ENCODE measurements at places on chromosomes 2 and 18. TPM values are rescaled to one million over a fixed set of nuclear protein-coding genes. Genes with fewer than 3 reads are reported as not detected.

UGT1A5 gene
- total RNA-seq: not detected

ERBB4 gene
- total RNA-seq: 1.4 TPM

MC5R gene
- not detected for total RNA-seq

CHRND gene
- total RNA-seq: not detected

SERPINB10 gene
- total RNA-seq: not detected

RTTN gene
- total RNA-seq: 24.1 TPM

OTOS gene
- total RNA-seq: not detected

CTLA4 gene
- not detected for total RNA-seq

NT5C1B gene
- total RNA-seq: not detected

GRCh38 chr2:154696369-154696768, 2.1 kb upstream of the KCNJ3 start:
- no peak for DNase-seq

DNA sequence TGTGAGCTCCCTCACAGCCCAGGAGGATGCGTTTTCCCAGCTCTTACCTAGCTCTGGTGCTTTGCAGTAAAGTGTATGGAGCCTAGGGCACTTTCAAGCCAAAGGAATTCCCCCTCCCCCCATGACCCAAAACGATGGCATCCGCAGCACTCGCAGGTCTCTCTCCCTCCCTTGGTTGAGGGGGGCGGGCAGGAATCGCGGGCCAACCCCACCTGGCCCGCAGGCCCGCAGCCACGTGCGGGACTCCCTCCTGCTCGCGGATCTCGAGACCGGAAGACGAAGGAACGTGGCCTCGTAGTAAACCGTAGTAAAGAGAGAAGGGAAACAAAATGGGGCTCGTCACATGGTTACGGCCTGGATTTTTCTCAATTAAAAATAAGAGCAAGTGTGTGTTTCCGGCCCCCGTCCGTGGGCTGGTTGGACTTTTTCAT, 8.5 kb downstream of the IRS1 start:
- DNase-seq: peak; percentile 91

GRCh38 chr2:157181234-157181633, 76.3 kb upstream of the GALNT5 start:
- DNase-seq: no peak

GRCh38 chr2:127321303-127321702, 27.4 kb upstream of the ERCC3 start:
- no peak for DNase-seq

DNA sequence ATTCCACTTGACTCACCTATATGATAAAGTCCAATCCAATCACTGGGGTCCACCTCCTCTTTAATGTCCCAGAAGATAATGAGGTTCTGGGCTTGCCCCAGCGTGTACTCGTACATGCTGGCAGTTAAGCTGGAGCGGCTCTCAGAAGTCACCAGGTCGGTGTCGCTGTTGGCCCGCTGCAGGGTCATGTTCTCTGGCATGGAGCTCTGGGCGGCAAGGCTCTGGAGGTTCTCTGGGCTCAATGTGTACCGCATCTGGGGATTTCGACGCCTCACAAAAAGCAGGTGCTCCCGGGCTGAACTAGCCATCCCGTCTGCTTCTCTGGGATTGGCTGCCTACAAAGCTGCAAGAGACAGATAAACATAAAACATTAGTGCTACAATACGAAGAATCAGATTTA, 206.4 kb upstream of the CCDC150 start:
- DNase-seq: no peak

- DNase-seq: peak; percentile 70
Measured at GRCh38 chr18:62523631-62524439, 1.0 kb downstream of the ZCCHC2 start.

DNA sequence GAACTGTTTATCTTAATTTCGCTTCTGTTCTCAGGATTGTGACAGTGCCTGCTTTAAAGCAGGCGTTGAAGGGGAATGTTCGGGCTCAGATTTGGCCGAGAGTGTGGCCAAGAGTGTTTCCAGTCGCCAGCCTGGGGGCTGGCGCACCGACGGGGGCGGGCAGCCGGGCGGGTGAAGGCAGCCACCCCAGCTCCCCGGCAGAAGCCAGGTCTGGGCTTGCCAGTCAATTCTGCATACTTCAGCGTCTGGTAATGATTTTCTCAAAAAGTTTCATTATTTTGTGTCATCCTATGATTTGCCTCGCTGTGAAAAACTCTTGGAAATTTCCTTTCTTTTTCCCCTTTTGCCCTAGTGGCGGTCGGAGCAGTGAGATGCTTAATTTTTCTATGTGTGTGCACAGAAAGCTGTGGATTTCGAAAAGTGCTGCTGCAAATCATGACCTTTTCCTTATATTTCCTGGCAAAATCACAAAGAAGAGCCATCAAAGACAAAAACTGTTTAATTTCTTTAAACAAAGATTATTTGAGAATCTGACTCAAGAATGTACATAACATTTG, 856 bp downstream of the FAM228A start:
- no peak for DNase-seq

- no peak for DNase-seq
Measured at GRCh38 chr2:149625671-149626070, 38.1 kb upstream of the MMADHC start.

GRCh38 chr2:191265311-191266170, 20.3 kb downstream of the MYO1B start:
- DNase-seq: no peak

DNA sequence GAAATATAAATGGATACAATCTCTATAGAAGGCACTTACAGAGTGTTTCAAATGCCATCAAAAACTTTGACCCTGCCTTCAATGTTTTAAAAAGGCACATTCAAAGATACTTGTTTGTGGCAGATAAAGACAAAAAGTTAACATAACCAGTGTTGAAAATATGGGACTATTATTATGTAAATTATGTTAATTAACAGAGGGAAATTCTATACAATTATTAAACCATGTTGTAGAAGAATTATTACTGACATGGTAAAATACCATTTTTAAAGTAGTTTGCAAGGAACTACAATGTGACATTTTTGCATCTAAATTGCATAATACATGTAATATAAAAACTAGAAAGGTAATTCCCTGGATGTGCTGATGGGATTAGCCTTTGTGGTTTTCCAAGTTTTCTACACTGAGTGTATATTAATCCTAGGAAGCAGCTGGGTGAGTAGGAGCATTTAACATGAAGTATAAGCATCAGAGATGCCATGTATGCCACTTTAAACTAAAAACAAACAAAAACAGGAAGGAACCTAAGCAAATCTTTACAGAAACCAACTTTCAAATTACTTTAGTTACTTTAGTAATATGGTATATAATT, 21.7 kb downstream of the MIB1 start:
- no peak for DNase-seq

DNA sequence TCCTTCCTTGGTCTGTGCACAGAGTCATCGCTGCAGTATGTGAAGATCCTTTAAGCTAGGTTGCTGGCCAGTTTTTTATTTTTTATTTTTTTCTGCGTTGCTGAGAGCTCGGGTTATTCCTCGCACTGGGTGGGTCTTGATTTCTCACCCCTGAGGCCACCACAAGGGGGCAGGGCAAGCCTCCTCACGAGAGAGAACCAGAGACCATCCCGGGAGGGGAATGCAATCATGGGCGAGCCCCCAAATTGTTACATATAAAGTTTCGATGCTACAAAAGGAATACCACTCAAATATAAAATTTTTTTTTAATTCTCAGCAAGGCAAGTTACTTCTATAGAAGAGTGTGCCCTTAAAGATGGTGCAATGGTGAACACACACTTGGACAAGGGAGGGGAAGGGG, 24.9 kb downstream of the HTR2B start:
- DNase-seq: peak; percentile 83

GRCh38 chr2:96821113-96821675, 5.1 kb downstream of the CNNM3 start:
- no peak for DNase-seq

- no peak for DNase-seq
Measured at GRCh38 chr2:21097331-21097730, 26.4 kb upstream of the TDRD15 start.

DNA sequence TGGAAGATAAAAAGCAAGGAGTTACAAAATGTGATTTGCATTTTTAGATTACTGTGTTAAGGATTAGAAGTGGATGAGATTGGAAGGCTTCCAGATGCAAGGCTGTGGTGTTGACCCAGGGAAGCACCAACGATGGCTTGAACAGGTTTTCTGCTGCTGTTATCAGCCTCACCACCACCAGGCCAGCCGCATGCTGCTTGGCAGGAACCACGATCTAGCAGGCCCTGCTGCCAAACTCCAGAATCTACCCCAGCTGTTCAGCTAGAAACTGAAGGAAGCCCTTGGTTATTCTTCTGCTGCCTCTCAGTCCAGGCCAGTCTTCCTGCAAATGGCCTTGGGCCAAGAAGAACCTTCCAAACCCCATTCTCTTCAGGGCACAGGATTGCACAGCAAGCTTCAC, 133.9 kb downstream of the MTCL1 start:
- no peak for DNase-seq

DNA sequence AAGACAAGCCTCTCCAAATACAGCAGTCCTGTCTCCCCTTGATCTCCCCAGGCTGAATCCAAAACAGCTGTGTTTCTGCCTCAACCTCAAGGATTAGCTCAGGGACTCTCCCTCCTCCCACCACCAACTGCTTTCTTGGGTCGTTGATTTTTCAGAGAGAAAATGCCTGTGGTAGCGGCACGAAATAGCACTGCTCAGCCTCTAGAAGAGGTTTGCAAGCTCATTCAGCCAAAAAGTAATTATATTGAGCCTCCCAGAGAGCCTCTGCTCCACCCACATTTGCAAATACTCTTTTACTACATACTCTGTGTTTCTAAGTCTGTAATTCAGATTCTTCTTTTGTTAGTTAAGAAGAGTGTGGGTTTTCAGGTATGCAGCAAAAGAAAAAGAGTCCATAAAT, 396.4 kb upstream of the TNP1 start:
- no peak for DNase-seq

DNA sequence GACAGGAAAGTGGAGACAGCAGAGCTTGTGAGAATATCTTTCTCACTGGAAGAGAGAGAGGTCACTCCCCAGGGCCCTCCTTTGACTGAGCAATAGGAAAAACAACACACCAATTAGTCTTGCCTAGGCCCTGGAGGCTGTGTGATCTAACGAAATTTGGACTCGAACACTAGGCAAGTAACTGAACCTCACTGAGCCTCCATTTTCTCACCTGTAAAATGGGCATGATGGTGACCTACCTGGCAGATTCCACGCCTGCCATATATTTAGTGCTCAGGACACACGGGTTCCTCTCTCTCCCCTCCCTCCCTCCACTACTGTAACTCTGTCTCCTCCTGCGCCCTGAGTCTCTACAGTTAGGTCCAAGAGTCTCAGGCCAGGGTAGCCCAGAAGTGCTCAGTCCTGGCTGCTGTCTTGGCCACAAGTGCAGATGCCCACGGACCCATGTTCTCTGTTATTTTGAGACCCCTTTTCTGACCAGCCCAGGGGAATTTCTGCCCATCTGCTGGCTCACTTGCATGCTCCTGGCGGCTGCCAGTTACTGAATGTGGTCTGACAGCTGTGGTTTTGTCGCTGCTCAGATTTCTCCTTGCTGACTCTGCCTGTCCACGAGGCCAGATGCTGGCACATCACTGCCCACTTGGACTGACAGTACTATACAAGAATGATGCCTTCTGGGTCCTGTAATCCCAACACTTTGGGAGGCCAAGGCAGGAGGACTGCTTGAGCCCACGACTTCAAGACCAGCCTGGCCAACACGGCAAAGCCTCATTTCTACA, 9.6 kb upstream of the GIGYF2 start:
- no peak for DNase-seq

GRCh38 chr2:148990968-148991367, 47.5 kb upstream of the LYPD6B start:
- DNase-seq: no peak

DNA sequence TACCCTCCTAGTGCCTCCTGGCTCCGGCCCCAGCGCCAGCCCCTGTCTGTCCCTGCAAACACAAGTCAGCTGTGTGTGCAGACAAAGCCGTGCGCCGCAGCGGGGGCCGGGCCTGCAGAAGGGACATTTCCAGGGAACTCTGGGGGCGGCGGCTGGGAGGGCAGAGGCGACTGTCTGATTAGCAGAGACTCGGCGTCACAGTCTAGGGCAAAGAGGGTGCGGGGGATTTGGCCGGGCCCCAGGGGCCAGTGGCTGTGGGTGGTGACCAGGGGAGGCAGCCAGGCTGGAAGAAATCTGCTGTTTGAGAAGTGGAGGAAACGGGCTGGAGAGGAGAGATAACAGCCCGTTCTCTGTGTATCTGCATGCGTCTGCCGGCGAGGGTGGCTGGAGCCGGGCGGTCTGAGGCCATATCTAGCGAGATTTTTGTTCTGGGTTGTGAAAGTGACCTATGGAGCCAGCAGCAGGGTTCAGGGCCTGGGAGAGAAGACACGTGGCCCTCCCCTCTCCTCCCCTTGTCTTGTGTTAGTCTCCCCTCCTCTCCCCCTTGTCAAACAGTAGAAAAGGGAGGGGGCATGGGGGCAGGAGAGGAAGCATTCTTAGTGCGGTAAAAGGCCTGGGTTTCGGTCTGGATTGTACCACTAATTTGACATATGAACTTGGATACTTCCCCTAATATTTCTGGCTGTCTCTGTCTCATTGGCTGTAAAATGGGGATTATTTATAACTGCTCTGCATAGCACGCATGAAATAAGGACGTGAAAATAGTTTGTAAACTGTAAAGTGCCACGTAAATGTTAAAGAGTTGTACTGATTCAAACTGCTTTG, 169.4 kb downstream of the SMAD7 start:
- peak; percentile 21 for DNase-seq

GRCh38 chr2:67067656-67068055, 329.5 kb upstream of the ETAA1 start:
- DNase-seq: no peak

GRCh38 chr2:205717999-205718398, 35.7 kb downstream of the NRP2 start:
- DNase-seq: no peak

GRCh38 chr2:233501198-233502076, 65.1 kb downstream of the USP40 start:
- no peak for DNase-seq

DNA sequence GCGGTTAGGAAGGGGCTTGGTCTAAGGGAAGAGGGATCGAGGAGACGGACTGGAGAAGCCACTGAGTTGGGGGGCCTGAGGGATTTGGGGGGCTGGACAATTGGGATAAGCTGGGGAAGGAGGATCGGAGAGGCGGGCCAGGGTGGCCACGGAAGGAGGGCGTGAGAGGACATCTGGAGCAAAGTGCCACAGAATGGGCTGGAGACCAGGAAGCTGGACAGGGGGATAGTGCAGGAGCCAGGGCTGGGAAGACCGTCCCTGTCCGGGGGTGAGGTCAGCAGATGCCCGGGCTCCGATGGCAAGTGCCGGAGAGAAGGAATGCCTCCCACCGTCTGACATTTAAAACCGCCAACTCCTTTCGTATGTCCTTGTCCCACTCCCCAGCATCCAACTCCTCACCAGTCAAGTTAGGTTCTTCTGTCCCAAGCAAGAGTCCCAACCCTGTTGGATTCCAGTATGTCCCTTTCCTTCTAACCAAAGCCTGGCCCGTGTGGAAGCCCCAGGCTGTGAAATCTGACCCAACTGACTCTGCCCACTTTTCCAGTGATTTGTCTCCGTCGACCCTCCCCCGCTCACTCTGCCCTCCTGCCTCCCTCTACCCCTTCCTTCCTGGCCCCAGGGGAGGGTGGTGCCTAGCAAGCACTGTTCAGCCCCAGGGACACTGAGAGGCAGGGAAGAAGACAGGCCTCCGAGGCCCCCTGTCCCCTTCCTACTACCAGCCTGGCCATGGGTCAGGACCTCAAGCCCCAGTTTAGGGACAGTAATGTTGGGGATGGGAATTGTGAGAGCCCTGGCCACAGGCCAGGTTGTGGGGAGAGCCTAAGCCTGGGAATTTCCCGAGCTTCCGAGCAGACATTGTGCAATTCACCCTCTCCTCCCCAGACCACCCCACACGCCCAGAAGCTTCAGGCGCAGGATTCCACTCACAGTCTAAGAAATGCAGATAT, 31.5 kb upstream of the TMBIM1 start:
- peak; percentile 81 for DNase-seq
